Endothelial cell of umbilical vein (primary cell): ENCODE measurements at places on chromosomes 16 and 17.

- DNase-seq: no peak
Measured at GRCh38 chr17:74699236-74699635, 13.5 kb downstream of the CD300LF start.

DNA sequence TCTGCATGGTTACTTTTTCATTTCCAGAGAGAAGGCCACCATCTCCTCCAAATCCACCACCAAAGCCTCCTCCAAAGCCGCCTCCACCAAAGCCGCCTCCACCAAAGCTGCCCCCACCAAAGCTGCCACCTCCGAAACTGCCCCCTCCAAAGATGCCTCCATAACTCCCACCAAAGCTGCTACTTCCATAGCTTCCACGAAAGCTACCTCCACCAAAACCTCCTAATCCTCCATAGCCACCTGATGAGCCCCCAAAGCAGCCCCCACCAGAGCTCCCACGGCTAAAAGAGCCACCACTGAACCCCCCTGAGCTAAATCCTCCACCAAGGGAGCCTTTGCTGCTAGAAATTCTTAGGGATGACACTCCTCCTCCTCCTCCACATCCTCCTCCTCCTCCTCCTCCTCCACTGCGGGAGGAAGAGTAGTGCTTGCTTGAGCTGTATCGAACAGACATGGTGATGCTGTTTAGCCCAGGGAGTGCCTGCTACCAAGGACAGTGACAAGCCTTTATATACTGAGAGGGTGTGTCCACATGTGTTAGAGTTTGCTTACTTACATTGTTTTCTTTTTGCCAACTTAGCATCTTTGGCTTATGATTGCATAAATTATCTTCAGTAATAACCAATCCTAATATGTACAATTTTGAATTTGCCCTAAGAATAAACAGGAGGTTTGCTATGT is at the start of gene KRT10:
Gene KRT10, minus strand, starts transcription at position 483 of the 681 bp plus-strand sequence. Its CDS starts 29 bp downstream, at position 454.
- no peak for DNase-seq

GRCh38 chr16:19935694-19936093 is 51.0 kb upstream of the GPRC5B start:
- no peak for DNase-seq

DNA sequence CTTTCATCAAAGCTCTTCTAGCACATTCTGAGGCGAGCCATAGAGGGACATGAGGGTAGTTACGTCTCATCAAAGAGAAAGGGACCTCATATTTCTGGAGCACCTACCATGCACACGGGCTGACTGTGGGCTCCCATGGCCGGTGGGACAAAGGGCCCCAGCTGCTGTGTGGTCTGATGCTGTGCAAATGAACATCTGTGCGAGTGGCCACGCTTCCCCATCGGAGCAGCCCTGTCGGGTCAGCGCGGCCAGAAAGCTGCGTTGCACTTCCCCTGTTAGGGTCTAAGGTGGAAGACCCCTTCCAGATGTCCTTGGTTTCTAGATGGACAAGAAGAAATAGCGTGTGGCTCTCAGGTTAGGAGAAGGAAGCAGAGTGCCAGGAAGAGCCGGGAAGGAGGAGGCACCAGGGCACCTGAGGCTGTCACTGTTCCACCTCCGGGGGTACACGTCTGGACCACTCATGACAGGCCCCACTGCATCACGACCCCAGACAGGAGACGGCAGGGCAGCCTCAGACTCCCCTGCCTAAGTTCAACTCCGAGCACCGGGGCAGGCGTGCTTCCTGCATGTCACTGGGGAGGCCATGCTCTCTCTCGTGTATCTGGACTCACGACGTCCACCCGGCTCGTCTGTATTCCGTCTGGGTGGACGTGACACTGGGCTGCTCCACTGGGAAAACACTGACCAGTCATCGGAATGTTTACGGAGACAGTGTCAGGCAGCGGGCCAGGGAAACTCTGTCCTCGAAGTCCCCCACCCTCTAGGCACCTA is 8.5 kb upstream of the BAIAP2 start:
- no peak for DNase-seq

DNA sequence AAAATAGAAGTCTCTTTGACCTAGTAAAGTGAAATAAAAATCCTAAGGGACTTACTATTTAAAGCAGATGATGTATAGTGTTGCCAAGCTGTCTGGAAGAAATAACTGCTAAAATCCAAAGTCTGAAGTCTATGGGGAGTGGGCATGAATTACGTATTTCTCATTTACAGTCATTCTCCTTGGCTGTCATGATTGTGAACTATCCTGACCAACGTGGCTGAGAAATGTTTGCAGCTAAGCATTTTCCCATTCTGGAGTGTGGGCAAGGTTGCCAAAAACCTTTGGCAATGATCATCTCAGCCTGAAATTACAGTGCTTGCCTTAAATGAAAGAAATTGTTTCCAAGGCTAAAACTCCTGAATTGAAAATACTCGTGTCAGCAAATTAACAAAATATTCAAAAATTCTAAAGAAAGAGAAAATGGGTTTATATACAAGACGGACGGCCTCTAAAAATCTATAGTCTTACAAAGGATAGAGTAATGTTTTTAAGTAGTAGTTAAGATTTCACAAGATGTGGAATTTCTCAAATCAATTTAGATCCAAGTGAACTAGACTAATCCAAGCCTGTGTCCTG is 77.0 kb downstream of the CACNG1 start:
- DNase-seq: no peak

DNA sequence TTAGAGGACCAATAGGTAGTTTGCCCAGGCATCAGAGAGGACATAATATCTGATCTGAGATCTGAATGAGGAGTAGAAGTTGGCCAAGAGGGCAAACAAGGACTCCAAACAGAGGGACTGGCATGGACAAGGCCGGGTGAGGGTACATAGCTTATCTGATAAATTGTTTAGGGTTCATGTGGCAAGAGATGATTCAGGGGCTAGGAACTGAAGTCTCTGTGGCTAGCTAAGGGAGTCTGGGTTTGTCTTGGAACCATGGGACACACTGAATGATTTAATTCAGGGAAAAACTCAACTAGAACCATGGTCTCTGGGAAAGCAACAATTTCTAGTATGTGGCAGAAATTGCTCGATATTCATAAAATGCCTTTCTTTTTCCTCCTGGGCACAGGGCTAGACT is 4.1 kb upstream of the AQP8 start:
- no peak for DNase-seq

DNA sequence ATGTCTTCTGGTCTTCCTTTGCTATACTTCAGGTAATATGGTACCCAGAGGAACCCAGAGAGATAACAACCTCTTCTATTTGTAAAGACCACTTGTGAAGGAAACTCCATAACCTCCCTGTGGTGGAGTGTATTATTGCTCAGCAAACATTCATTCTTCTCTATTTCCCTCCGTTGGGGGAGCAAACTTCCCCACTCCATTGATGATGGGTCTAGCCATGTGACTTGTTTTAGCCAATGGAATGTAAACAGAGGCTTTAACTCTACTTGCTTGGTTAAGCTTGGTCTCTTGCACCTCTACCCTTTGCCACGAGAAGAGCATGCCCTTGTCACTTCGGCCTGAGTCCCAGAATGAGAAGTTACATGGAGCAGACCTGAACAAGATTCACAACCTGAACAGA is 30.0 kb upstream of the SKAP1 start:
- no peak for DNase-seq

DNA sequence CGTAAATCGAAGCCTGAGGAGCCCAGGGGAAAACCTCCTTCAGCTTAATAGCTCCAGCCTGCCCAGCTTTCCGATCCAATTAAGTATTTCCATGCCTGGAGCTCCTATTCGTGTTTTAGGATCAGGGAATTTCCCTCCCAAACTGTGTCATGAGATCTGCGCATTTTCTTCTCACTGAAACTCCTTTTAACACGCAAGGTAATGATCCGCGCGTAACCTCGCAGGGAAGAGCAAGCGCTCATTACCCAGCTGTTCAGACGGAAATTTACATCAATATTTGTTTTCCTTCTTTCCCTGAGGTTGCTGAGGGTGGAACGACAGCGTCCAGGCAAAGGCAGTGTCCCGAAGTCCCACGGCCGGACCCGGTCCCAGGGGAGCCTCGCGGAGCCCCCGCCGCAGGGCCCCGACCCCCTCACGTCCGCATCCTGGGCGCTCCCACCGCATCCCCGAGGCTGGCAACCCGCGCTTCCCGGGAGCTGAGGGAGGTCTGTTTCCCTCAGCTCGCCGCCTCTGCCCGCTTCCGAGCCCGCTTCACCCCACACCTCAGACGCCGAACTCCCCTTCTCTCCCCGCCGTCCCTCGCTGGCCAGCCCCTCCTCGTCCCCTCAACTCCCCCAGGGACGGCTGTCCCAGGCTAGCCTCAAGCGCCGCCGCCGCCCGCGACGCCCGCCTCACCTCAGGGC is 415 bp downstream of the ABCA5 start:
- peak; percentile 56 for DNase-seq

DNA sequence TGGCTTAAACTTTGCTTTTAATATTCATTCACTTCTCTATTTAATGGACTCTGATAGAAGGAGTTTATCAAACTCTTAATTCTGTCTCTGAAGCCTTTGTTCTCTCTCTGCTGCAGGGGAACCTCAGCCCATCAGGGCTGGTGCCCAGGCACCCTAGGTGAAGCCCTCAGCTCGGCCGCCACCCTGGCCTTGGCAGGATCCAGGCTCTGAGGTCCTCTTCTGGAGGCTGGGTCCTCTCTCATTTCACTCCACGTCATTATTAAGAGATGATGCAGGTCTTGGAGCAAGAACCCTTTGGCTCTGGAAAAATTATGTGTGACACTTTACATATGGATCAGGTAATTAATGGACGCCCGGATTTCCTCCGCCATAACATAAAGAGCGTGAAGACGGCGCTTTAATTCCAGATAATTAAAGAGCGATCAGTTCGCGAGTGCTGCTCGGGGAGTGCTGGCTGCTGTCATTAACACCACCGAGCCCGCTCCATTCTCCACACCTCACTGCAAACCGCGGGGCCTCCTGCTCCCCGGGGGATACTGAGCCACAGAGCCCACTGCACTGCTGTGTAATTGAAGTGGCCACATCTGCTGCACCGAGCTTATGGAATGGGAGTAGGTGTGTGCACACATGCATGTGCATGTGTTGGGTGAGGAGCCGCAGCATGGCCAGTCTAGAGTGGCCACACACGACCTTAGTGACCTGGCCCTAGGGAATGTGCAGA is 259.4 kb upstream of the TNRC6C start:
- no peak for DNase-seq

GRCh38 chr17:51185763-51186332 is 19.6 kb downstream of the NME2 start:
- no peak for DNase-seq

- DNase-seq: no peak
Measured at GRCh38 chr16:57920215-57920879, 50.6 kb downstream of the CNGB1 start.

GRCh38 chr17:21539146-21539545 is 153.2 kb upstream of the KCNJ18 start:
- no peak for DNase-seq

DNA sequence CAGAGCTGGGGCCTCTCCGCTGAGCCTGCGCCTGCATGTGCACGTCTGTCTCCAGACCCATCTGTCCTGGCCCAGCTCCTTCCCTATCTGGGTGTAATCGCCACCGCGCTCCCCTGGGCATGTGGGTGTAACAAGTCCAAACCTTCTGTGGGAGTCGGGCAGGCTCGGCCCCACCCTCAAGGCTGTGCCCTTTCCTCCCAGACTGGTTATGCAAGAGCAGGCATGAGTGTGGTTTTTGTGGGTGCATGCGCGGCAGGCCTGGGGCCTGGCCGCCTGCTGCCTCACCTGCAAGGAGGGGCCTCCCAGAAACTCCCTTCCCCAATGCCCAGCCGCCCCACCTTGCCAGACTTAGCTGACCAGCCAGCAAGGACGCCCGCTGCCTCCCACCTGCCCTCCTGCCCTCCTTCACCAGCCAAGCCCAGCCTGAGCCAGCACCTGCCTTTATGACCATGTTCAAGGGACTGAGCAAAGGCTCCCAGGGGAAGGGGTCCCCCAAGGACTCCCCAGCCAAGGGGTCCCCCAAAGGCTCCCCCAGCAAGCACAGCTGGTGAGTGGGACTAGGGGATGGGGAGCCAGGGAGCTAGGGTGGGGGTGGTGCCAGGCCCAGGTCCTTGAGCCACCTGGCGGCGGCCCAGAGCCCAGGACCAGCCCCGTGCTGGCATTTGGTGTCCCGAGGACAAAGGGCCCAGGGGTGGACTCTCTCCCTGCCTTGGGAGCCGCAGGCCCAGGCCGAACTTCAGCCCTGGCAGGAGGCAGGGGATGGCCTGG is at the start of gene EVPLL:
Gene EVPLL, plus strand, starts transcription at position 342 of the 768 bp plus-strand sequence. CDS start 3,160 bp downstream, outside the sequence.
- no peak for DNase-seq

- DNase-seq: no peak
Measured at GRCh38 chr17:5971969-5972368, 98.2 kb upstream of the WSCD1 start.

GRCh38 chr17:36132421-36132831 is 28.8 kb downstream of the CCL4 start:
- DNase-seq: no peak

- DNase-seq: no peak
Measured at GRCh38 chr17:82935966-82936767, 96.3 kb upstream of the ZNF750 start.

GRCh38 chr16:86709103-86709502 is 130.8 kb downstream of the FOXL1 start:
- no peak for DNase-seq
